Neural crest cell (in vitro differentiated cells): ENCODE measurements at places on chromosomes 1 and 21. TPM values are rescaled to one million over a fixed set of nuclear protein-coding genes. Genes with fewer than 3 reads are reported as not detected.

GRCh38 chr1:153963030-153963849, at the start of gene SLC39A1:
TSS of gene SLC39A1 (minus strand) at chr1:153963537. CDS start at chr1:153962715, 822 bp downstream.
- no peaks in the 10 kb centered on the region for H3K27me3 ChIP-seq
- DNase-seq = peak; percentile 99
- H3K4me1 ChIP-seq = peaks cover 76% of the 10 kb centered on the region

The TRIM67 gene
- 1.6 and 1.9 TPM in 2 replicates for total RNA-seq

The PLPPR4 gene
- total RNA-seq = 0.09 TPM in 1 of 2 replicates, not detected in the other

The NFIA gene
- 2.2 and 3.4 TPM in 2 replicates for total RNA-seq

The CD1E gene
- not detected in 2 replicates for total RNA-seq

GRCh38 chr21:26614251-26614650, 41.2 kb upstream of the CYYR1 start:
- H3K27me3 ChIP-seq = no peaks in the 10 kb centered on the region
- H3K36me3 ChIP-seq = no peaks in the 10 kb centered on the region
- no peaks in the 10 kb centered on the region for H3K4me1 ChIP-seq
- no peak overlapping the region for H3K4me3 ChIP-seq

- H3K36me3 ChIP-seq = no peaks in the 10 kb centered on the region
- no peak overlapping the region for H3K27ac ChIP-seq
- no peak for DNase-seq
- no peak overlapping the region for H3K4me3 ChIP-seq
- peaks cover 13% of the 10 kb centered on the region for H3K27me3 ChIP-seq
These were observed 667.3 kb downstream of the PTPRU start for GRCh38 chr1:29903548-29904166.

The OR2G2 gene
- not detected in 2 replicates for total RNA-seq

DNA sequence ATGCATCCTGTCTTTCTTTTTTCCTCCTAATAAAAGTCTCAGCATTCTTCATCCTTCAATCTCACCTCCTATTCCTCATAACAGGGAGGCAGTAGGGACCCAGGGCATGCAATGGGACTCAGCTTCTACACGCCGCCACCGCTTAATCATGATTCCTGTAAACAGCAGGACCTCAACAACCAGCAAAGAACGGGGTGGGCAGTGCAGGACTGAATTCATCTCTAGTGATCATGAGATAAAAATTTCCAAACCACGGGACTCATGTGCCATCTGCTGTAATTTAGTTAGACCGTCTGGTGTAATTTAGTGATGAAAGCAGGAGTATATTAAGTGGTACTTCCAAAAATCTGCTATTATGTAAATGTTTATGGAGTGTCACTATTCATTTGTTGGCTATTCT, 5.4 kb downstream of the PRAMEF12 start:
- no peaks in the 10 kb centered on the region for H3K4me1 ChIP-seq
- H3K4me3 ChIP-seq = no peak overlapping the region
- H3K27ac ChIP-seq = no peak overlapping the region
- H3K36me3 ChIP-seq = no peaks in the 10 kb centered on the region
- no peak for DNase-seq
- peaks cover 2% of the 10 kb centered on the region for H3K27me3 ChIP-seq

The KIRREL1 gene
- 64.9 and 68.0 TPM in 2 replicates for total RNA-seq

The ACKR1 gene
- total RNA-seq = 0.98 and 1.1 TPM in 2 replicates

- H3K4me3 ChIP-seq = no peak overlapping the region
- H3K27me3 ChIP-seq = peaks cover 86% of the 10 kb centered on the region
- no peaks in the 10 kb centered on the region for H3K36me3 ChIP-seq
- no peak overlapping the region for H3K27ac ChIP-seq
These were observed 85.6 kb upstream of the KCNA3 start for GRCh38 chr1:110760321-110760720.

The CELA3A gene
- total RNA-seq = not detected in 2 replicates

GRCh38 chr1:165598676-165599059, 32.4 kb upstream of the MGST3 start:
- peaks cover 30% of the 10 kb centered on the region for H3K27me3 ChIP-seq
- DNase-seq = no peak
- H3K4me1 ChIP-seq = peaks cover 33% of the 10 kb centered on the region
- H3K36me3 ChIP-seq = no peaks in the 10 kb centered on the region
- peak overlapping the region; percentile 95 for H3K4me3 ChIP-seq

The AADACL4 gene
- not detected in 2 replicates for total RNA-seq

DNA sequence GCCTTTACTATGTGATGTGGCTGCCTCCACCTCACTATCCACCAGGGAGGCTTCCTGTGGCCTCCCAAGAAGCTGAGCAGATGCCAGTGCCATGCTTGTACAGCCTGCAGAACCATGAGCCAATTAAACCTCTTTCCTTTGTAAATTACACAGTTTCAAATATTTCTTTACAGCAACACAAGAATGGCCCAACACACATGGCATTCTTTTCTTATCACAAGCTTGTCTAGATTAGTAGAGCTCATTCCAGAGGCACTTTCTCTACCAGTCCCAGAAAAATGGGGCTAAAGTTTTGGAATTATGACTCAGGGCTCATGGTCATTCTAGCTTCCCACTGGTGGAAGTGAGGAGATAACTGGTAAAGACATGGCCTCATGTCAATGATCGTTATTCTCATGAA, 655.2 kb downstream of the LMO4 start:
- no peak overlapping the region for H3K27ac ChIP-seq
- no peaks in the 10 kb centered on the region for H3K4me1 ChIP-seq
- no peaks in the 10 kb centered on the region for H3K27me3 ChIP-seq
- H3K4me3 ChIP-seq = no peak overlapping the region

DNA sequence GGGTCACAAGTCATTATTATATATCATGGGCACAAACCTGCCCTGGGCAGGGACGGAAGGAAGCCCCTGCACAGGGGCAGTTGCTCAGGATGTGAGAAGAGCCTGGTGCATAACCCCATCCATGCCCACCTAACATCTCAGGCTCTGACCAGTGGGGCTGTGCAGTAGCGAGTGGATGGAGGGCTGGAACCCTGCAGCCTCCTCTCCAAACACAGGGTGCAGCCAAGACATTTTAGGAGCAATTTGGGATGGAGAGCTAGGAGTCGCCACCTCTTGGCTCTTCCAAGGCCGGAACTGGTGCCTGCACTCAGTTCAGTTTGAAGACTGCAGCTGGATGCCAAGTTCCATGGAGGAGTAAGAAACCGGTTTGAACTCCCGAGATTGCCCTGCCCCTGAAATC, 2.8 kb downstream of the MX1 start:
- no peak overlapping the region for H3K4me3 ChIP-seq
- no peaks in the 10 kb centered on the region for H3K4me1 ChIP-seq
- peaks cover 41% of the 10 kb centered on the region for H3K27me3 ChIP-seq

DNA sequence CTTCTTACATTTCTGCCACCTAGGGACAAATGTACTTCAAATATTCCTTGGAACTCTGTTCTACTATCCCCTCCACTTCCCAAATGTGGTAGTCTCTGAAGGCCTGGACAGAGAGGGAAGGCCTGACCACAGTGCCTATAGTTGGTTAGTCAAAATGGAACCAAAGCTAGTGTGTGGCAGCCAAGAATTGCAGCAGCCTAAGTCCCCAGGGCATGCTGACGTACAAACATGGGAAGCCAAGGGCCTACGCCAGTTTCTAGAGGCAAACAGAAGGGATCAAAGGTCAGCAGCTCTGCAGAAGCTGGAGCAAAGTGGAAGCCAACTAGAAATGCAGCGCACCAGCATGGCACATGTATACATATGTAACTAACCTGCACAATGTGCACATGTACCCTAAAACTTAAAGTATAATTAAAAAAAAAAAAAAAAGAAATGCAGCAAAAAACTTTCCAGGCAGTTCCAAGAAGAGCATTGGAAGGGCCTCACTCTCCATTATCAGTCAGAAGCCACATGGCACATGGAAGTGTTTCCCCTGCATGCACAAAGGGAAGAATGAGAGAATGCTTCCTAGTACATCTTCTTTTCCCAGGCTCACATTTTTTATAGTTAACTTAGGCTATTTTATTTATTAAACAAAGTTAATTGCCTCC, 39.4 kb upstream of the GADD45A start:
- H3K27me3 ChIP-seq = no peaks in the 10 kb centered on the region
- H3K4me1 ChIP-seq = peaks cover 9% of the 10 kb centered on the region
- H3K27ac ChIP-seq = no peak overlapping the region
- no peak for DNase-seq
- H3K36me3 ChIP-seq = no peaks in the 10 kb centered on the region
- no peak overlapping the region for H3K4me3 ChIP-seq
